CD8-positive, alpha-beta memory T cell (primary cell): ENCODE measurements at places on chromosomes 4 and X. TPM values are rescaled to one million over a fixed set of nuclear protein-coding genes. Genes with fewer than 3 reads are reported as not detected.
A peak's percentile ranks its signal among the peaks of the same experiment; 100 is the strongest.

Gene LUZP4
- not detected for polyA plus RNA-seq

Gene CD38
- polyA plus RNA-seq, result 2.1 TPM

Gene TLR1
- polyA plus RNA-seq, result 9.8 TPM

Gene GNRHR
- not detected for polyA plus RNA-seq

Gene IL1RAPL1
- not detected for polyA plus RNA-seq

Gene UGT2B15
- not detected for polyA plus RNA-seq

Gene SLC9A7
- 0.63 TPM for polyA plus RNA-seq

Gene TCEAL6
- polyA plus RNA-seq, result not detected

Gene GABRG1
- not detected for polyA plus RNA-seq

Gene IL2RG
- polyA plus RNA-seq, result 1,411 TPM

Gene STK26
- 52.5 TPM for polyA plus RNA-seq

Gene MAPK10
- polyA plus RNA-seq, result not detected

Gene ADH1A
- polyA plus RNA-seq, result not detected

Gene CXorf49
- not detected for polyA plus RNA-seq

Gene CPE
- polyA plus RNA-seq, result not detected

Gene CA5B
- 94.6 TPM for polyA plus RNA-seq

Gene MAGEA2
- not detected for polyA plus RNA-seq

Gene NAA11
- not detected for polyA plus RNA-seq

Gene POLN
- polyA plus RNA-seq, result 0.55 TPM

Gene RAB33A
- polyA plus RNA-seq, result 11.0 TPM

DNA sequence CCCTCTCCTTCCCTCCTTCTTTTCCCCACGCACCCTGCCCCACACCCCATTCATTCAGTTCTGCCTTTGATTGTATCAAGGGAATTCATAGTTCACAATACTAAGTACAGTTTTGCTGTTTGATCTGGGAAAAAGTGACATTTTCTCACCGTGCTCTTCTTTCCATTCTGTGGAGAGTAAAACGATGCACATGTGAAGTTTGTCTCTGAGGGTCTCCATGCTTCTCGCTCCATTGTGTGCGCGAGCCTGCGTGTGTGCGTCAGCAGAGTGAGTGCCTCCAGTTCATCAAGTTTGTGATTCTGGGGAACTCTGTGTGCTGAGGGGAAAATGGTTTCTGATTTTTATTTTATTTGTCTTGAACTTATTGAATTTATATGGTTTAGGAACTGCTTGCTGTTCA, 1.9 kb downstream of the STK26 start:
- H3K4me3 ChIP-seq, result peak overlapping the region; percentile 83
- H3K27ac ChIP-seq, result peak overlapping the region; percentile 84
- peaks cover 25% of the 10 kb centered on the region for H3K4me1 ChIP-seq
- H3K36me3 ChIP-seq, result no peaks in the 10 kb centered on the region
- no peak for DNase-seq
- H3K27me3 ChIP-seq, result no peaks in the 10 kb centered on the region

DNA sequence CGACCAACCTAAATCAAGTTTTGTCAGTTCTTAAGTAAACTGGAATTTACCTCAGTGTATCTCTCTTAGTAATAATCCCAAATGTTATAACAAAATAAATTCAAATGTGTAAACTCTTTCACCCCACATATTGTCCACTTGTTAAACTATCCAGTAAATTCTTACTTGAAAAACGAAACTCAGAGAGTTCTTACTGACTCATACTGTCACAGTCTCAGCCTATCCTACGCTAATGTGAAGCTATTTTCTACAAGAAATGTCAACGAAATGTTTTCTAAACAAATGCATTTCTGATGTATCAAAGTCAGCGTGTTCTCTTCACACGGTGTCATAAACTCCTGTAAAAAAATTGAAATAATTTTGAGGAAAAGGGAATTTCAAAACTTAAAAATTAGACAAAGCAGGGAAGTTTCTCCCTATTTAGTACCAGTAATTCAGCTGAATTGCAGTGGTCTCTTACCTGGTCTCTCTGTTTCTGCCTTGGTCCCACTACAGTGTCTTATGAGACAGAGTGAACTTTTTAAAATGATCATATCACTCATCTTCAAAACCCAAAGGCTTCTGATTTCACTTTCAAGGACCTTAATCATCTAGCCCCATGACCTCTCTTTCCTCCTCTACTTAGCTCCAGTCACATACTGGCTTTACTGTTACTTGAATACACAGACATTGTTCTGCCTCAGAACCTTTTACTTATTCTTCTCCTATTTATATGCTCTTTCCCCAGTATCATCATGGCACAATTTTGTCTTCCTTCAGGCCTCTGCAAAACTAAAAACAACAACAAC, 63.3 kb downstream of the DCAF8L1 start:
- no peak overlapping the region for H3K4me3 ChIP-seq
- H3K36me3 ChIP-seq, result no peaks in the 10 kb centered on the region
- H3K27ac ChIP-seq, result no peak overlapping the region
- DNase-seq, result no peak
- no peaks in the 10 kb centered on the region for H3K27me3 ChIP-seq

DNA sequence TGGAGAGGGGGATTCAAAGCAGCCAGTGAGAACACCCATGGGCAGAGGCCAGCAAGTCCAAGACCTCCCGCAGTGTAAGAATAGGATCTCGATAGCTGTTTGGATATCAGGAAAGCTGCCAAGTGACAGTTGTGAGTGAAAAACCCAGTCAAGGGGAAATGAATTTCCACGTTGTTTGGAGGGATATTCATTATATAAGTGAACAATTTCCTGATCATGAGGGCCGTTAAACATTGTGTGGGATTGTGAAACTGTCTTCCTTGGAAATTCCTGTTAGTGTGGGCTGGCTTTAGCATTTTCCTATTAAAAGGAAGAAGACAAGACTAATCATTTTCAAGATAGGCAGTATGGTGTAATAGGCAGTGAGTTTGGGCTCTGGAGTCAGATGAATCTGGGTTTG, 15.0 kb downstream of the CLDN2 start:
- H3K27ac ChIP-seq, result no peak overlapping the region
- DNase-seq, result no peak
- H3K27me3 ChIP-seq, result no peaks in the 10 kb centered on the region

GRCh38 chr4:18021720-18022571, at the start of gene LCORL:
LCORL (minus strand) TSS chr4:18021755; CDS start chr4:18021751, 4 bp downstream.
- no peaks in the 10 kb centered on the region for H3K27me3 ChIP-seq
- H3K36me3 ChIP-seq, result no peaks in the 10 kb centered on the region
- peaks cover 14% of the 10 kb centered on the region for H3K4me1 ChIP-seq
- H3K4me3 ChIP-seq, result peak within 1 kb of the TSS; percentile 83
- peak within 1 kb of the TSS; percentile 66 for H3K27ac ChIP-seq

DNA sequence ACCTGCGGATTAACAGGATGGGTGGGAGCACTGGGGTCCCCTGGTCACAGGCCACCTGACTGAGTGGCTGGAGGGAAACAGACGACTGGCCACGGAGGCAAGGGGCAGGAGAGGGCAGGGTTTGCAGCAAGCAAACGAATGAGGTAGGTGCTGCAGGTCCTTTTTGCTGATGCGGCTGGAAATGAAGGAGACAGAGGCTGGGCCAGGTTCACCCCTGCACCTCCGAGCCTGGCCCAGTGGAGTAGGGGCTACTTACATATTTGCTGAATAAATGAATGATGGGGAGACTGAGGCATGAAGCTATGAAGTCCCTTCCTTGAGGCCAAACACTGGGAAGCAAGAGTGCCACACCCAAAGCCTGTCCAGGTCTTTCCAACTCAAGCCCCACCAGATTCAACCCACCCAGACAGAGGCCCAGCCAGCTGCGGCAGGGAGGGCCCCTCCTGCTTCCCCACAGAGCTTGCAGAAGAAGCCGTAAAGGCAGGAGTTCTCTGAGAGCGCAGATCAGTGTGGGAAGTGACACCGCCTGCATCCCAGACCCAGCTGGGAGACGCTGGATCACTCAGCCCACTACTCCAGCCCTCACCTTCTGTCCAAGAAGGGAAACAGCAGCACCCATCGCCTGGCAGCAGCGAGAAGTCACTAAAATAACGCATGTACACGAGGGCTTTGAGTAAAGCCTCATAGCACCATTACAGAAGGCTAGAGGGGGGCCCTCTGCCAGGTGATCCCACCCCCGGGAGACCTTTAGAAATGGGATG, 36.1 kb upstream of the C4orf50 start:
- DNase-seq, result no peak
- H3K36me3 ChIP-seq, result peaks cover 10% of the 10 kb centered on the region
- no peak overlapping the region for H3K27ac ChIP-seq

- no peaks in the 10 kb centered on the region for H3K27me3 ChIP-seq
- no peaks in the 10 kb centered on the region for H3K36me3 ChIP-seq
- H3K4me3 ChIP-seq, result no peak overlapping the region
- DNase-seq, result no peak
- H3K27ac ChIP-seq, result no peak overlapping the region
Measured at GRCh38 chr4:148447681-148448080, 5.5 kb upstream of the NR3C2 start.

GRCh38 chr4:17781300-17782287, at the start of gene FAM184B:
FAM184B (minus strand) TSS chr4:17781621; CDS start chr4:17781299, 322 bp downstream.
- H3K4me1 ChIP-seq, result peaks cover 4% of the 10 kb centered on the region
- no peak for DNase-seq
- no peaks in the 10 kb centered on the region for H3K27me3 ChIP-seq
- no peak within 1 kb of the TSS for H3K4me3 ChIP-seq
- H3K27ac ChIP-seq, result no peak within 1 kb of the TSS

- H3K27me3 ChIP-seq, result no peaks in the 10 kb centered on the region
- no peaks in the 10 kb centered on the region for H3K36me3 ChIP-seq
- DNase-seq, result peak; percentile 48
- peak overlapping the region; percentile 91 for H3K4me3 ChIP-seq
Measured at GRCh38 chrX:48897157-48897624, 377 bp downstream of the TIMM17B start.

- no peaks in the 10 kb centered on the region for H3K27me3 ChIP-seq
- no peaks in the 10 kb centered on the region for H3K36me3 ChIP-seq
- no peak for DNase-seq
Measured at GRCh38 chrX:107470198-107470597, 20.7 kb downstream of the FRMPD3 start.

DNA sequence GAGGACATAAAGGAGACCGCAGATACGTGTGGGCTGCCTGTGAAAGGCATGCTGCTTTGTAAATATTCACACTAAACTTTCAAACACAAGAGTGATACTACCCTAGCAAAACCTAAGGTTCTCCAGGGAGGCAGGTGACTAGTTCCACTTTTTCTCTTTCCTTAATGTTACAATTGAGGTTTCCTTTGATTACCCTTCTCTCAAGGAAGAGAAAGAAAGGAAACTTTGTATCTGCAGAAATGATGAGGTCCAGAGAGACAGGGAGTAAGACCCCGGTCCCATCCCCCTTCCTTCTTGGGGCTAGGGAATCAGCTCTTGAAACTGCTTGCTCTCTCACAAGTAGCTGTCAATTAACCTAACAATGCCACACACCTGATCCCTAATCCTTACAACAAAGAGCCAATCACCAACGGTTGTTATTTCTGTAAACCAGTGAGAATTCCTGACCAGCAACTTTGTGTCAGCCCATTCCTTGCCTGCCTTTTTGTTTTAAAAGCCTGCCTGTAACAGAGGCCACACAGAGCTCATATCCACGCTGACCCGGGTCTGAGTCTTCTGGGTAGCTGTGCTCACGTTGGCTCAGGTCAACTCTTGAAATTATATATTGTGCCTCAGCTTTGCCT, 754.8 kb upstream of the FRG1 start:
- no peak overlapping the region for H3K27ac ChIP-seq
- no peak overlapping the region for H3K4me3 ChIP-seq
- no peaks in the 10 kb centered on the region for H3K36me3 ChIP-seq
- DNase-seq, result no peak

DNA sequence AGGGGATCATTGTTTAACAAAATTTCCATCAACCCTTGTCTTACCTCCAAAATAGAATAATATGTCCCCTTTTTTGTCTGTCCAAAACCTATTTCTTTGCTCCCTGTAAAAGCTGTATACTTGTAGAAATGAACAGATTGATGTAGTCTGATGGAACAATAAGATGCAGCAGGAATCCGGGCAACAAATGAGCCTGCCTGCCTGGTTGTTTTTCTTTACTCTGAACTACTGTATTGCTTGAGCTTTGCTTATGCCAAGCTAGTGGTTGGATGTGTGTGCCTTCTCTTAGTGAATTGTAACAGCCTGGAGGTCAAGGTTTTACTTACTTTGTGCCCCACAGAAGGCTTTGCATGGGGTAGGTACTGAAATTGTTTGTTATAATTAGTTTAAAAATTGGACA, 116.2 kb upstream of the TLL1 start:
- H3K4me1 ChIP-seq, result no peaks in the 10 kb centered on the region
- no peak overlapping the region for H3K27ac ChIP-seq
- H3K36me3 ChIP-seq, result no peaks in the 10 kb centered on the region
- H3K27me3 ChIP-seq, result no peaks in the 10 kb centered on the region
- no peak for DNase-seq
- no peak overlapping the region for H3K4me3 ChIP-seq

DNA sequence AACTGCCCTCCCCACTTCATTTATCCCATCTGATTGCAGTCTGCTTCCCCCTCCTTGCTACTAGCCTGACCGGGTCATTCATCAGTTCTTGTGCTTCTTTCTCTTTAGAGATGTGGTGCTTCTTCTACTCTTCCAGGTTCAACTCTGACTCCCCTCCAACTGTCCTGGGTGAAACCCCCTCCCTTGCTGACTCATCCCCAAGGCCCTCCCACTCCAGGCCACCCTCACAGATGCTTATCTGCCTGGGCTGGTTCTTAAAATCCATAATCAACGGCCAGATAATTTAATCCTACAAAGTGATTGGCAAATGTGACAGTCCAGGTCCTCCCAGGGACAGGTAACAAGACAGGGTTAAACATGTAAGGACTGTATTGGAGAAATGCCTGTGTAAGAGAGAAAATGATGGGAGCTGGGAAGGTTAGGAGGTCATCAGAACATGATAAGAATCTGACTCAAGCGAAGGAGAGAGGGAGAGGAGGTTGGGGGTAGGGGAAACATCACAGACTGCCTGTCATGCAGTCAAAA, 182.8 kb upstream of the C1QTNF7 start:
- no peak for DNase-seq
- no peak overlapping the region for H3K4me3 ChIP-seq
- H3K4me1 ChIP-seq, result no peaks in the 10 kb centered on the region
- H3K27ac ChIP-seq, result no peak overlapping the region

DNA sequence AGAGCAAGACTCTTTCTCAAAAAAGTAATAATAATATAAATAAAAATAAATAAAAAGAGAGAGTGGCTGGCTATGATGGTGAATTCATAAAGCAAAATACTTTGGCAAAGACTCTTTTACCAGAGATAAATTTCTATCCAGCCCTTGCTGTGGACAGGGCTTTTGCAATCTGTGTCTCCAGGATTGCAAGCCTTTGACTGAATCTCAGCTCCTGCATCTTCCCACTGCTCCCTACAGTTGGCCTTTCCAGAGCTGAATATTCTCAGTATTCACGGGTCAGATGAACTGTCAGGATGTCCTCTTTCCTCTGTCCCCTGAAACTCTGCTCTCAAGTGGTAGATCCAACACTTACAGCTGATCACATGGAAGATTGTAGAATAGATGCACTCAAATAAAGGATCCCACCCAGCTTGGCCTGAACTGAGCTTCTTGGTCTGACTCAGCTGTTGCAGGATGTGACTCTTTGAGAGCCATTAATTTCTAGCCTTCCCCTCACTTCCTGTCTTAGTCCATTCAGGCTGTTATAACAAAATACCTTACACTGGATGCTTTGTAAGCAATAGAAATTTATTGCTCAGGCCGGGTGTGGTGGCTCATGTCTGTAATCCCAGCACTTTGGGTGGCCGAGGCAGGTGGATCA, 123.4 kb upstream of the GUCY1A1 start:
- H3K27ac ChIP-seq, result no peak overlapping the region
- no peak for DNase-seq
- no peaks in the 10 kb centered on the region for H3K4me1 ChIP-seq
